ENCODE measurements at places on chromosomes 12 and 14. TPM values are rescaled to one million over a fixed set of nuclear protein-coding genes. Genes with fewer than 3 reads are reported as not detected.

GRCh38 chr12:78229591-78230101, 399.0 kb downstream of the NAV3 start:
- H3K36me3 ChIP-seq, result no peaks in the 10 kb centered on the region
- H3K27ac ChIP-seq, result no peak overlapping the region
- H3K4me3 ChIP-seq, result no peak overlapping the region
- no peaks in the 10 kb centered on the region for H3K4me1 ChIP-seq

- H3K27ac ChIP-seq, result no peak overlapping the region
- H3K27me3 ChIP-seq, result peaks cover 62% of the 10 kb centered on the region
- H3K36me3 ChIP-seq, result no peaks in the 10 kb centered on the region
Observed at GRCh38 chr14:93655078-93655750, 133.1 kb downstream of the PRIMA1 start.

DNA sequence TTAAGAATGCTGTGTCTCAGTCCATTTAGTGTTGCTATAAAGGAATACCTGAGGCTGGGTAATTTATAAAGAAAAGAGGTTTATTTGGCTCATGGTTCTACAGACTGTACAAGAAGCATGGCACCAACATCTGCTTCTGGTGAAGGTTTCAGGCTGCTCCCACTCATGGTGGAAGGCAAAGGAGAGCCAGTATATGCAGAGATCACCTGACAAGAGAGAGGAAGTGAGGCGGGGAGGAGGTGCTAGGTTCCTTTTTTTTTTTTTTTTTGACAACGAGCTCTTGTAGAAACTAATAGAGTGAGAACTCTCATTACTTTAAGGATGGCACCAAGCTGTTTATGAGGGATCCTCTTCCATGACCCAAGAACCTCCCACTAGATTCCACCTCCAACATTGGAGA, 121.6 kb downstream of the NUBPL start:
- no peaks in the 10 kb centered on the region for H3K27me3 ChIP-seq
- H3K36me3 ChIP-seq, result peaks cover 67% of the 10 kb centered on the region
- H3K4me3 ChIP-seq, result no peak overlapping the region
- no peak for DNase-seq

The LYSET gene
- total RNA-seq, result 17.4 TPM

DNA sequence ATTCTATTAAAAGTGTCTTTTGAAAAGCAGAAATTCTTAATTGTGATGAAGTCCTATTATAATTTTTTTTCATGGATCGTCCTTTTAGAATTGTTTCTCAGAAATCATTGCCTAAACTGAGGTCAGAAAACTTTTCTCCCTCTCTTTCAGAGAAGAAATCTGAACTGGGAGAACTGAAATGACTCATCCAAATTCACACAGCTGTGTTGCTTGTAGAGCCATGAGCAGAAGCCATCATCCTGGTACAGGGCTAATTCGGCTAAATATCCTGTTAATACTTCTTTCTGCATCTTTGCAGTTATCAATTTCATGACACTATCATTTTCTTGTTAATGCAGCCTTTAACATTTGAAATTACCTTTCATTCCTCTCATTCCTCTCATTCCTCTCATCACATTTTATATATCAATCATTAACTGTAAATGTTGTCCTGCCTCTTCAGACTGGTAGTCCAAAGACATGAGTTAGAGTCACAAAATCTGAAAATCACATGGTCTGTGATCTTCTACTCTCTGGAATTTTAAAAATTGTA, 15.5 kb downstream of the SLC15A5 start:
- no peaks in the 10 kb centered on the region for H3K36me3 ChIP-seq
- no peaks in the 10 kb centered on the region for H3K27me3 ChIP-seq
- no peak overlapping the region for H3K4me3 ChIP-seq
- H3K4me1 ChIP-seq, result no peaks in the 10 kb centered on the region
- no peak overlapping the region for H3K27ac ChIP-seq
- DNase-seq, result no peak

The LRRC10 gene
- total RNA-seq, result not detected

The PRR4 gene
- total RNA-seq, result 1.8 TPM

DNA sequence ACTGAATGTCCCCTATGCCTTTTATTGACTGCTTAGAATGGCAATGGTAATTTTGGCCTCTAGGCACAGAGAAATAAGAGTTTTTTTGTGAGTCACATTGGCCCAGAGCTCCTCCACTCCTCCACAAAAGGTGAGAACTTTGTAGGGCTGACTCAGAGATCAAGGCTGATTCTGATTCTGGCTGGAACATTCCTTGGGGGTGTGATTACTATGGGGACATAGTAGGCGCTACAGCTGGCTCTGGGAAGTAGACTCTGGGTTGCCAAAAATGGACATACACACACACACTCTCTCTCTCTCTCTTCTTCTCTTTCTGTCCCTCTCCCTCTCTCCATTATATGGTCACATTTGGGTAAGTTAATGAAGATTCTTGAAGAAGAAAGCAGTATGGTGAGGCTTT, 174.6 kb upstream of the DDHD1 start:
- no peaks in the 10 kb centered on the region for H3K27me3 ChIP-seq
- no peak for DNase-seq
- H3K27ac ChIP-seq, result no peak overlapping the region
- no peaks in the 10 kb centered on the region for H3K4me1 ChIP-seq

DNA sequence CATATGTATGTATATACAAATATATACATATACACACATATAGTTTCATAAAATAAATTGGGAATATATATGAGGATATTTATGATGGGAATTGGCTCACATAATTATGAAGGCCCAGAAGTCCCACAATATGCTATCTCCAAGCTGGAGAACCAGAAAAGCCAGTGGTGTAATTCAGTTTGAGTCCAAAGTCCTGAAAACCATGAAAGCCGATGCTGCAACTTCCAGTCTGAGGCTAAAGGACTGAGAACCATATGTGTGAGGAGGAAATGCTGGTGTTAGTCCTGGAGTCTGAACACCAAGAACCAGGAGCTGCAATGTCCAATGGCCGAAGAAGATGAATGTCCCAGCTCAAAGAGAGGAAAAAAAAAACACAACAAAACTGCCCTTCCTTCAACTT, 65.5 kb upstream of the PRKD1 start:
- no peak for DNase-seq
- no peaks in the 10 kb centered on the region for H3K27me3 ChIP-seq
- H3K4me3 ChIP-seq, result no peak overlapping the region
- no peaks in the 10 kb centered on the region for H3K36me3 ChIP-seq
- no peaks in the 10 kb centered on the region for H3K4me1 ChIP-seq

The RCOR1 gene
- total RNA-seq, result 21.7 TPM

GRCh38 chr14:23154964-23155587, 28.4 kb downstream of the SLC7A8 start:
- peak overlapping the region; percentile 62 for H3K27ac ChIP-seq
- H3K27me3 ChIP-seq, result peaks cover 2% of the 10 kb centered on the region
- H3K4me3 ChIP-seq, result peak overlapping the region; percentile 53
- no peak for DNase-seq
- H3K36me3 ChIP-seq, result no peaks in the 10 kb centered on the region
- peaks cover 35% of the 10 kb centered on the region for H3K4me1 ChIP-seq

DNA sequence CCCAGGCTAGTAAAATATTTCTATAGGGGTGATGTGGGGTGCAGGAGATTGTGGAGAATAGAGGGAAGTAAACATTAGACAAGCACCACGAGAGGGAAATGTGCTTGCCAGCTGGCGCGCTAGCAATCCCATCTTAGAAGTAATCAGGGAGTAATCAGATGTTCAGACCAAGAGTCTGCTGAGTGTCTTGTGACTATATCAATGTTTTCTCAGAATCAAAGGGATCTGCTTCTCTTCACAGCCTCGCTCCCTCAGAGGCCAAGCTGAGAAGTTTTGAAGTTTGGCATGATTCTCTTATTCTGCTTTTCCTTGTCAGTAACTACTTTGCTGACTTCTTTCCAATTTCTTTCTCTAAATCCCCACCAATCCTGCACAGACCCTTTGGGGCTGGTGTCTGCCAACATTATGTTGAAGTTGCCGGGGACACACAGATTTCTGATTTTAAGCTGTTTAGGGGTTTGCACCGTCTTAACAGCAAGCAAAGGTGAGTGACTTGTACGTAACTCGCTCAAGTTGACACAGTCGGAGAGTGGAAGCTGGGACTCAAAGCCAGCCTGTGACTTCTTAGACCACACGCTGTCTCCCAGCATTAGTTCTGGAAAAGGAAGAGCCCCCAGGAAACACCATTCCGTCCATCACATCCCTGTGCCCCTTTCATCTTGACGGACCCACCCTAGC, 22.0 kb upstream of the TSPAN9 start:
- peaks cover 3% of the 10 kb centered on the region for H3K4me1 ChIP-seq
- H3K36me3 ChIP-seq, result no peaks in the 10 kb centered on the region
- H3K27ac ChIP-seq, result no peak overlapping the region
- no peak overlapping the region for H3K4me3 ChIP-seq
- DNase-seq, result no peak

The IL22 gene
- total RNA-seq, result not detected

DNA sequence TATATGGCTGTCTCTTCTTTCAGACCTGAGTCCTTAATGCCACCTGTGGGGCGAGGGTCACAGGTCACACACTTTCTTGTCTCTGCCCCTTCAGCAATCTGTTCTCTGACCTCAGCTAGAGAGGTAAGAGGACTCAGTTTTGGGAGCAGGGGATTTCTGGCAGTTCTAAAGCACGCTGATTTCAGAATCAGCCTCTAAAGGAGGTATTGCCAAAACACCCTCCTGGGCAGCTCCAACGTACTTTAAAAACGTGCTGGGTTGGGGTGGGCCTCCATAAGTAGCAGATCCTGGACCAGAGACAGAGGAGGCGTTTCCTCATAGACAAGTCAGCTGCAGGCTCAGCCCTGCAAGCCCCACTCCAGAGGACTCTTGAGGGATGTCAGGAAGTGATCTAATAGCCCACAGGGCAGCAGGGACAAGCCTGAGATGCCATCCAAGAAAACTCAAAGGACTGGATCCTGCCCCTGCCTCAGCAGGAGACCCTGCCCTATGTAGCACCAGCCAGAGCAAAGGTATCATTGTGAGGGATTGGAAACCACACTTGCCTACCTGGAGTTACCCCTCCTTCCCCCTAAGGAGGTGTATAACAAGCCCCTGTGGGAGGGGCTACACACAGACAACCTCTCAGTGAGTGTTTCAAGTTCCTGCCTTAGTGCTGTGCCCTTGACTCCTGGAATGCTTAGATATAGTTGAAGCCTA, 8.5 kb downstream of the CTDSP2 start:
- H3K27ac ChIP-seq, result peak overlapping the region; percentile 92
- H3K4me1 ChIP-seq, result peaks cover 98% of the 10 kb centered on the region

DNA sequence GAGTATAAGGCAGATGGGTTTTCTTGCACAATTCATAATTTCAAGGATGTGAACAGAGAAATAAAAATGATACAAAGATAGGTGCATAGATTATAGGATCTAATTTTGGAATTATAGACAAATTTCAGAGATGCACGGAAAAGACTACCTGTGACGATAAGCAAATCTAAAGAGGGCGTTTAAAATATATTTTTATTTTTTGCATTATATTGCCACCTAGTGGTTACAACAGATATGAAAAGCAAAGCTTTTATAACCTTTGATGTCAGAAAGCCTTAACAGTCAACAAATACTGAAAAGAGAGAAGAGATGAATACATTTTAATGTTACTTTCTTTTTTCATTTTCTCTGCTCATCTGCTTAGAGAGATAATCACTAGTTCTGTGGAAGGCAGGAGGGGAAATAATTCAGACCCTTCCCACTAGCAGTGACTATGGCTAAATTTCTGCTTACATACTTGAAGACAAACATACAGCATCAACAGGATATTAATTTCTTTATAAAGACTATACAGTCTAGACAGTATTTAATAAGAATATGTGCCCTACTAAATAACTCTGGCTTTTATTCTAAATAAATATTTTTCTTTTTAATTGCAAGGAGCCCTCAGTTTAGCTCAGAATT, 46.3 kb downstream of the NTS start:
- no peaks in the 10 kb centered on the region for H3K36me3 ChIP-seq
- H3K27ac ChIP-seq, result no peak overlapping the region

DNA sequence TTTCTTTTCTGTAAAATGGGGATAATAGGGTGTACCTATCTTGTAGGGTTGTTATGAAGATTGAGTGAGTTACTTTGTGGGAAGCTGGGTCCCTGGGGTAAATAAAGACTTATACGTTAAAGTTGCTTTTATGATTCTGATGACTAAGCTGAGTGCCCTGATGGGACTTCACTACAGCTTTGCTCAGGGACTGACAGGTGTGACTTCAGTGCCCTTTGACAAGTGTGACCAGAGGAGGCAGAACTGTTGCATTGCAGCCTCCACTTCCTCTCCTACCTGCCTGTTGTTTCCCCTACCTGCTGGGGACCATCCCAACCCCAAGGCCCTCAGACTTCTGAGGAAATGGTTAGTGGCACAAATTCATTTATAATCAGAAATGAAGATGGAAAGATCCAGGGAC, 119.3 kb downstream of the TSPAN9 start:
- peaks cover 12% of the 10 kb centered on the region for H3K4me1 ChIP-seq
- H3K27me3 ChIP-seq, result peaks cover 30% of the 10 kb centered on the region
- no peak overlapping the region for H3K4me3 ChIP-seq
- no peak for DNase-seq
- no peaks in the 10 kb centered on the region for H3K36me3 ChIP-seq
- no peak overlapping the region for H3K27ac ChIP-seq

- H3K27me3 ChIP-seq, result no peaks in the 10 kb centered on the region
- H3K27ac ChIP-seq, result no peak overlapping the region
- no peaks in the 10 kb centered on the region for H3K36me3 ChIP-seq
- no peaks in the 10 kb centered on the region for H3K4me1 ChIP-seq
- no peak for DNase-seq
- H3K4me3 ChIP-seq, result no peak overlapping the region
Observed at GRCh38 chr12:126782083-126782482, 1484.9 kb upstream of the TMEM132C start.

GRCh38 chr12:62714774-62715721, 219.9 kb downstream of the PPM1H start:
- H3K4me1 ChIP-seq, result no peaks in the 10 kb centered on the region
- H3K36me3 ChIP-seq, result no peaks in the 10 kb centered on the region
- DNase-seq, result no peak
- H3K27ac ChIP-seq, result no peak overlapping the region
- H3K4me3 ChIP-seq, result no peak overlapping the region

DNA sequence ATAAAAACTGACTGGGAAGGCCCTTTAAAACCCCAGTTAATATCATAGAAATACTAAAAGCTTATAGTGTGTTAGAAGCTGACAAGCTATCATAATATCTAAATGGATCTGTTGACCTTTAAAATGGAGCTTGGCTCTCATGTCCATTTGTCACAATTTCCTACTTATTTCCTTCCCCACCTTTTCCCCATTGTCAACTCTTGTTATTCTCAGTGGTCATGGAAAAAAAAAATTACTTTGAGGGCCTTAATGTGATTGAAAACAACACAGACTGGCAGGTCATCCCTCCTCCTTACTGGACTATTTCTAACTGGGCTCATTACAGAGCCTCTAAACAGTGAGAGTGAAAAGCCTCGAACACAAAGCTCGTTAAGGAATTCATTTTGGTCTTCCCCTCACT, 13.7 kb upstream of the WNK1 start:
- H3K4me3 ChIP-seq, result no peak overlapping the region
- H3K27ac ChIP-seq, result no peak overlapping the region
- H3K27me3 ChIP-seq, result no peaks in the 10 kb centered on the region
- no peaks in the 10 kb centered on the region for H3K36me3 ChIP-seq
- H3K4me1 ChIP-seq, result peaks cover 13% of the 10 kb centered on the region
- DNase-seq, result no peak

The ACOT2 gene
- 11.5 TPM for total RNA-seq

DNA sequence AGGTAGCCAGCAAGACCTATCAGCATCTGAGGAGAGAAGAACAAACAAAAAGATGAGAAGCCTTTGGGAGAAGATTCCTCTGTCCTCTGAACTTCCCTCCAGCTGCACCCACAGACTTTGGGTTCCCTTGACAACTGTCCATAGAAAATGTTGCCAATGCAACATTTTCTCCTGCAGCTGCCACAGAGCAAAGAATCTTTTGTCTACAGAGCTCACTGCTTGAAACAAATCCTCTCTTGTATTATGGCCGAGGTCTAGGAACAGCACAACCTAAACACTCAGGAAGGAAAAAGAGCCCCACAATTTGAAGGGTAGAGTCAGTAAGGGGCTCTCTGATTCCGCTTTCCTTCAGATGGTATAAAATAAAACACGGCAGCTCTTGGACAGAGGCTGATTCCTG, 14.3 kb downstream of the POMT2 start:
- H3K4me1 ChIP-seq, result no peaks in the 10 kb centered on the region
- H3K27ac ChIP-seq, result no peak overlapping the region
- H3K4me3 ChIP-seq, result no peak overlapping the region

All from naive thymus-derived CD8-positive, alpha-beta T cell (primary cell).